Endothelial cell (in vitro differentiated cells): ENCODE measurements at places on chromosomes 2 and 18.

DNA sequence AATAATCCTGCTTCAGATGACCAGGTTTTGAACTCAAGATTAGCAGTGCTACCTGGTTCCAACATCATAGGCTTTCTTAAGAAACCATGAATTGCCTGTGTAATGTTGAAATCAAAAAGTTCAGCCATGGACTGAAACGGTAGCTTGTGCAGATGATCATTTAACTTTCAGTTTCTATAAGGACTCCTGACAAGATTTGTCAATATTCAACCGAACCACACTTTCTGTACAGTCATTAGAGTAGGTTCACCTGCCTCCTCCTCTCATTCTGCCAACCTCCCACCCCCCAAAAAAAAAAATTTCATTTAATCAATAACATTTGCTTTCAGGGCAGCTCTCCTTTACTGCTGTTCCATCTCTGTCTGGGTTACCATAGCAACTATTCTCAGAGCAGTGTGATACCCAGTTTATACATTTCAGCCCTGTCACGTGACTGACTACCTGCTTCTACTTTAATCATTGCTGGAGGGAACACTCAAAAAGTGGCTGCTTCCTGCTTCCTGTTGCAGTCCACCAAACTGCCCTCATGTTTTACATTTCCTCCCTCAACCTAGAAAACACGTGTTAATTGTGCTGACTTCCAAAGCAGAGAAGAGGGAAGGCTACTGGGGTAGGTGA is 275.5 kb downstream of the SS18 start:
- no peak for DNase-seq

DNA sequence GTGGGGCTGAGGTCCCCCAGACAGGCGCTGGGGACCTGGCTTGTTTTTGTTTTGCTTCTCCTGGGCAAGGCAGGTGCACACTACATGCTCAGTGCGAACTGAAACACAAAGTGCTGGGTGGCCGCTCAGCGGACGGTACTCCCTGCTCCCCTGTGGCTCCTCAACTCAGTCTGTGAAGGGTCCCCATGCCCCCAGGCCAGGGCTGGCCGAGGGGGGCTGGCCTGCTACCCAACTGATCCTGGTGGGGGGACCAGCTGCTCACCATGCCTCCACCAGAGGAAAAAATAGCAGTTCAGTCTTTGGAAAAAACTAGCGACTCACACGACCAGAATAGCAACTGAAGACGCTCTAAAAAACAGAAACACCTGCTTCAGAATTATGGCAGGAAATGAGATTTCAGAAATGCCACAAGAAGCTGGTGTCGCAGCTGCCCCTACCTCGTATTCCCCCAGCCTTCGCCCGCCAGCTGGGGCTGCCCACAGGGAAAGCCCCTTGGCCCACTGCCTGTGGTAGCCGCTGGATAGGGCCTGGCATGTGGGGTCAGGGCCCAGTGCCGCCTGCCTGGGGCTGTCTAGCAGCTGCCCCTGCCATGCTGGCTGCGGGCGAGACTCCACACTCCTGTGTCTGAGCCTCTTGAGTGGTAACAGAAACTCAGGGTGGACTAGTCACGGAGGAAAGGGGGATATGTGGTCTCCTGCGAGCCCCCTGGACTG is 43.7 kb downstream of the MEX3C start:
- DNase-seq = no peak

GRCh38 chr2:84832772-84833461 is 48.0 kb downstream of the TRABD2A start:
- no peak for DNase-seq

DNA sequence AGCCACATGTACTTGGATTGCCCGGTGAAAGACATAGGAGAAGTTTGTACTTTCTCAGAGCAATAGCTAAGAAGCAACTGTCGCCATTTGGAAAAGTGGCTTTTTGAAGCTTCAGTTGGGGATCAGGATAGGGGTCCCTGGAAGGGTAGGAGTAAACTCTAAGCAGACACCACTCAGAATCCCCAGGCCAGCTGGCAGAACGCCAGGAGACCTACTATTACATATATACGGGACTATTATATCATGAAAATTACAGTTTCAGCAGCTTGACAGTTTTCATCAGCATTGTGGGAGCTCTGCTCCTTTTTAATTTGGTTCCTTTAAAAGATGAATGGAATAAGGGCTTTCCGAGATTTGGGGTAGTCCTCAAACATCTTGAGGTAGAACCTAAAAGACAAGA is 54.9 kb downstream of the SRD5A2 start:
- no peak for DNase-seq

- no peak for DNase-seq
Measured at GRCh38 chr2:164974221-164974620, 18.9 kb upstream of the SLC38A11 start.

- no peak for DNase-seq
Measured at GRCh38 chr18:50307400-50307737, 19.9 kb upstream of the CXXC1 start.
